ENCODE measurements at places on chromosomes 7 and 10. TPM values are rescaled to one million over a fixed set of nuclear protein-coding genes. Genes with fewer than 3 reads are reported as not detected.

The SEC31B gene
- 2.4 TPM for total RNA-seq

The TIMM23B gene
- total RNA-seq = 11.5 TPM

The NDUFA5 gene
- total RNA-seq = 20.7 TPM

The IDI2 gene
- total RNA-seq = not detected

The AOAH gene
- total RNA-seq = not detected

The SNX13 gene
- total RNA-seq = 36.9 TPM

The CUEDC2 gene
- 39.2 TPM for total RNA-seq

The MNX1 gene
- not detected for total RNA-seq

The TUBAL3 gene
- 0.72 TPM for total RNA-seq

The ANKRD30A gene
- not detected for total RNA-seq

The CALML3 gene
- 2.7 TPM for total RNA-seq

The XRCC2 gene
- total RNA-seq = 0.48 TPM

The XPNPEP1 gene
- 91.6 TPM for total RNA-seq

The LEP gene
- 0.24 TPM for total RNA-seq
